NCI-H1105 (cell line): ENCODE measurements at places on chromosomes 12 and 14.

DNA sequence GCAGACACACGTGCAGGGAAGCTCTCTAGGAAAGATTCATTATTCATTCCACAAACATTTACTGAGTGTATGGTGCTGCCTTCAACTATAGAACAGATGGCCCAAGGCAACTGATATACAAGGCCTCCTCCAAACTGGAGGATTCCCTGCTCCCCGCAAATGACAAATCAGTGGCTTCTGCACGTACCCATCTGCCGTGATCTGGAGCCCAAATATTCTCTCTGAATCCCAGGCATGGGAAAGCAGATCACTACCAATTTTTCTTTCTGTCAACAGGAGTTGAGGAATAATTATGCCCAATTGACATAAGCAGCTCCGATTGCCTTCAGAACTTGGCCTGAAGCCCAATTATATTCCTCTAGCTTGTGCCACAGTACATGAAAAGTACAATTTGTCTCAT is 174.2 kb upstream of the CCDC196 start:
- DNase-seq, result peak; percentile 56

DNA sequence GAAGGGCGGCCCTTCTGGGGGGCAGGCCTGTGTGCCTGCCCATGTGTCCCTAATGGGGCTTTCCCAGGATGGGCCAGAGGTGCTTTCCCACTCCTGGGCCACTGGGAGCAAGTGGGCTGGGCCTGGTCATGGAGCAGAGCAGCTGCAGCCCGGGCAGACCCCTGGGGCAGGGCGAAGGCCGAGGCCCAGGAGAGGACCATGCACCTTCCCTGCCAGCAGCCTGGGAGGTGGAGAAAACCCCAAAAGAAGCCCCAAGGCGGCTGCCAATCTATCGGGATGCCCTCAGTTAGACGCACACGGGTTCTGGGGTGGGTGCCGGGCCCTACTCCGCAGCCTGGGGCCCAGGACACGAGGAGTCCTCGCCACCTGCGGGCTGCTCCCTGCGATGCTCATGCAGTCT is 16.1 kb upstream of the CRIP2 start:
- DNase-seq, result no peak

DNA sequence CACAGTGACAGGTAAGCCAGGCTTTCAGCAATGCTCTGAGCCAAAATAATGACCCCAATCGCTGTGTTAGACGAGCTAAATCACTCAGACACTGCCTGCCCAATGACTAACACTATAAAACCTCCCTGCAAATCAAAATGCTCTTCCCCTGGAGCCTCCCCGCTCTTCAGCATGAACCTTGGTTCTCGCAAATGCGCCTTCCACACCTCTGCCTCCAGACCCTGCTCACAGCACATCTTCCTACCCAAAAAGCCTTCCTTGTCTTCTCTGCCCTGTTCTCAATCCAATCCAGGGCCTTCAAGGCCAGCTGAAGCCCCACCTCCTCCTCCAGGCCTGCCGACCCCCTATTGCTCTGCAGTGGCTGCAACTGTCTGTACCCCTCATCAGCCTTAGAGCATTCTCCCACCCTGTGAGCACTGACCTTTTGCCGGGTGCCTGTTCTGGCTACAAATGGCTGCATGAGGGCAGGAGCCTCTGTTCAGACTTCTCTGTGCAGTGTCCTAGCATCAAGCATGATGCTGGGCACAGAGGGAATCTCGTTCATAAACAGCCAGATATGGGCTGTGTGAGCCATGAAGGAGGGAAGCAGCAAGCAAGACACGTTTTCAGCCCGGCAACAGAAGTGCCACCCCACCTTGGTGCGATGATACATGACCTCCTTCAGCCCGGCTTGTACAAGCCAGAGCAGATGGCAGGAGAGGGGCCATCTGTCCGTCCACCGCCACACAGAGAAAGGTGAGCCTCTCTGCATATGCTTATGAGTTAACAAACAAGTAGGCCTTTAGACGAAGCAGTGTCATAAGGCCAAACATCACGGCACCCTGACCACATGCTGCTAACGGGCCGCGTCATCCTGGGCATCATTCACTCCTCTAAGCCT is 64.5 kb upstream of the DDX11 start:
- no peak for DNase-seq

DNA sequence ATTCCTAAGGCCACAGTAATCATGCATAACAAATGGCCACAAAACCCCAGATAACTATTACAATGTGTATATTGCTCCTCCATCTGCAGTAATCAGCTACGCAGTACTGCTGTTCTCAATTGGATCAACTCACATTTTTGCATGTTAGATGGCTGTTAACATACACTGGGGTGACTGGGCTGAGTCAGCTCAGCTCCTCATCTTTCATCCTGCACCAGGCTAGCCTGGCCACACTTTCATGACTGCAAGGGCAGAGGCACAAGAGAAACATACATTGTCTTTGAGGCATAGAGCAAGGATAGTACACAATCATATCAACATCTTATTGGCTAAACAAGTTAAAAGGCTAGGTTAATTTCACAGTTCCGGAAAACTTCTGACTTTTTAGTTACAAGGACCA is 306.6 kb downstream of the SLC6A15 start:
- no peak for DNase-seq

GRCh38 chr12:47350062-47350408 is 270.3 kb upstream of the AMIGO2 start:
- DNase-seq, result no peak
